ENCODE measurements at places on chromosomes 7 and 10. TPM values are rescaled to one million over a fixed set of nuclear protein-coding genes. Genes with fewer than 3 reads are reported as not detected.

The ACTR3C gene
- total RNA-seq: not detected

The DGKI gene
- total RNA-seq: 0.31 TPM

The MCM10 gene
- total RNA-seq: 22.9 TPM

The TMEM139 gene
- 1.1 TPM for total RNA-seq

The SRRM3 gene
- 5.6 TPM for total RNA-seq

The TUBB8 gene
- total RNA-seq: not detected

The DYNC1I1 gene
- total RNA-seq: 0.27 TPM

Measured in A549 treated with CpdA at 1 μM for 4 hours (cell line).